Lung microvascular endothelial cell (primary cell): ENCODE measurements at places on chromosomes 7 and 10. TPM values are rescaled to one million over a fixed set of nuclear protein-coding genes. Genes with fewer than 3 reads are reported as not detected.
A peak's percentile ranks its signal among the peaks of the same experiment; 100 is the strongest.

- DNase-seq = no peak
Observed at GRCh38 chr7:133511252-133511651, 258.4 kb downstream of the EXOC4 start.

DNA sequence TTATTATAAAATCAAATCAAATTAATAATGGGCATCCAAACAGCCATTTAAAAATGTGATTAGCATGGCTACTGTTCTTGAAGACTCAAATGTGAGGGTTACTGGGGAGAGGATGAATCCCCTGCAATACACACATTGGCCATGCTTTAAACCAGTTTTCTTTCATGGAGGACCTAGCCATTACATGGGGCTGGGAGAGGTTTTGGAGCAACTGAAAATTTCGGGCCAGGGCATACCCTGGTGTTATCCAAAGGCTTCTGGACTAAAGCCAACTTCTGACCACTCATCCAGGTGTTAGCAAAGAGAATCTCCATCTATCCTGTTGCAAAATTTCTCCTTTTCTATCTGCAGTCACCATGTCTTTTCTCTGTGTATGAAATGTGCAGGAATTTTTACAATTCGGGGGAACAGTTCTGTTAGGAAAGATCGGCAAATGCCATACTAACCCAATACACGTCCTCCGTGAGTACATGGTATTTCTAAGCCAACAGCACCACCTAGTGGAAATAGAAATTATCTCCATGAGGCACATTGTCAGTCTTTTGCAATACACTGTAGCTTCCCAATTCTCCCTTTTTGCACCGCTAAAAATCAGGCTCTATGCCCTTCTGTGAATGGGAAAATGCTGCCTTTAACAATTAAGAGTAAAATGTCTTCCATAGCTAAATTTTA lies 47.0 kb upstream of the ZNF107 start:
- DNase-seq = peak; percentile 69

DNA sequence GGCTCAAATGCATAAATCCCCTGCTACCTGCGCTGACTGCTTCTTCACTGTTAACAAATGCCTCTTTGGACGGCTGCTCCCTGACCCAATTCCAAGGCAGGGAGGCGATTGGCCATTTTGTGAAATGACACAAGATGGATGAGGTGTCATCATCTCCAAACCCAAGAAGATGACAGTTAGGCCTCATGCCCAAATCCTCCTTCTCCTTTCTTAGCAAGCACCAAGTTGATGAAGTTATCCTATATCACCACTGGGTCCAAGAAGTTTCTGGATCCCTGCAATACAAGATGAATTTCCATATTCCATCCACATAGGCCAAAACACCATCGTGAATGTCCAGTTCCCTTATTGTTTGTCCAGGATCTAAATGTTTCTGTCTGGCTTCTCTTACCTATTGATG lies 98.5 kb upstream of the RAB11FIP2 start:
- DNase-seq = no peak

GRCh38 chr10:60934215-60935175 lies 9.5 kb downstream of the RHOBTB1 start:
- no peak for DNase-seq

DNA sequence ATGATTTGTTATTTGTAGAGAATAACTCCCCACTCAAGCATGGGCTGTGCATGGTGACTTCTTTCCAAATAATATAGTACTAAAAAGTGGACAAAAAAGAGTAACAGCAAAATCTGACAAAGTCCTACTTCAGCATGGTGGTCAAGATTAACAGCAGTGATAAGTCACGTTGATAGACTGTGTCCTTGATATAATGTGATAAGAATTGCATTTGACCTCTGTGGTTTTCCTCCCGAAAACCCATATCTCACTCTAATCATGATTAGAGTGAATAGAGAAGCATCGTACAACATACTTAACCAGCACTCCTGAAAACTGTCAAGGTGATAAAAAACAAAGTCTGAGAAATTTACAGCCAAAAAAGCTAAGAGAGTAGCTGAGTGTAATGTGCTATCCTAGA lies 42.4 kb downstream of the REEP3 start:
- no peak for DNase-seq

- no peak for DNase-seq
Observed at GRCh38 chr10:93565446-93565845, 1.0 kb upstream of the FFAR4 start.

GRCh38 chr7:25820432-25821040 lies 331.5 kb upstream of the NFE2L3 start:
- peak; percentile 9 for DNase-seq

DNA sequence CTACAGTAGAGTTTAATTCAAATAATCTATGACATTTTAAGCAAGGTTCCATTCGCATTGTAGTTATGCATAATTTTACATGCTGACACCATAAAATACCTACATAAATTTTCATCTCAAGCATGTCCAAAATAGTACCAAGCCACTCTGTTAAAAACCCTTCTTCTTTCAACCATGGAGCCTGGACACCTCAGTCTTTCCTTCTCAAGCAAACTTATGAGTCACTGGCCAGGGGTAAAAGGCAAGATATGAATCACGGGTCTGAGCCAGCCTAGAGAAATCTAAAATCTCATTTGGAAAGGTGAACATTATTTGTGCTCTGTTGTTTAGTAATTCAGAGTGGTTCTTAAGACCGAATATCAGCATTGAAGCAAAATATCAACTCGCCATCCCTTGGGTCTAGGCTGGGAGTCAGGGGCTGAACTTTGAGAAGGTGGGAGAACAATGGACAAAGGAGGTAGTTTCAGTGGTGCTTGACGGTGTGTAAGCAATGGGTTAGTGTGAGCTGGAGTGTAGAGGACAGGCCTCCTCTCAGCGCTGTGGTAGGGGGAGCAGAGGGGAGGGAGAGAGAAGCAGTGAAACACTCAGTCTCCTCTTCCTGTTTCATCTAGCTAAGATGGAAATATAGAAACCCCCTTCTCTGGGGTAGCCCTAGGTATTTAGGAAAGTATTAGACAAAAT lies 19.1 kb upstream of the GPAM start:
- DNase-seq = no peak

DNA sequence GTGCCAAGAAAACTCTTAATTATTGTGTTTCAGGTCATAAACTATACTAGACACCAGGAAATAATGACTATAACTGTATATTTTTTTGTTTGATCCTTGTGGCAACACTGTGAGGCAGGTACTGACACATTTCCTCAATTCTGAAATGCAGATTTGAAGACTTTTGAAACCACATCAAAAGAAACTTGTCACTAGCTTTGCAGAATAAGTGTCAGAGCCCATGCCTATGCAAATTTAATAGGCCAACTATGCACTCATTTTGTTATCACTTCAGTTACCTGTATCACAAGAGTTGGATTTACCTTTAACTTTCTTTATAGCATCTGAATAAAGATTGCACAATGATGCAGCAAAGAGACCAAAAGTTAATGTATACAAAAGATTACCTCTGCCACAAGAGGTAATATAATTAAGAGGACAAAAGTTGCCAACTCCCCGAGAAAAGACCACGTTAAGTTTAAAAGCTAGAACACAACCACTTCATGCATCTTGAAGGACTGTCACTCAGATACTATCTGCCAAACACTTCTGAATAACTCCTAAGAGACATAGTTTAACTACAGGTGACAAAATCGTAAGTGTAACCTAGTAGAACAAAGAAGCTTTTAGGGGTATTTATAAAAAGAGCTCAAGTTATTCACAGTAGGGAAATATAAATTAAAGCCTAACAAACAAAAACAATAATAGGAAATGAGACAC lies 80.5 kb downstream of the ELAPOR2 start:
- no peak for DNase-seq

GRCh38 chr7:100152937-100153666 lies 4.4 kb downstream of the LAMTOR4 start:
- DNase-seq = no peak

DNA sequence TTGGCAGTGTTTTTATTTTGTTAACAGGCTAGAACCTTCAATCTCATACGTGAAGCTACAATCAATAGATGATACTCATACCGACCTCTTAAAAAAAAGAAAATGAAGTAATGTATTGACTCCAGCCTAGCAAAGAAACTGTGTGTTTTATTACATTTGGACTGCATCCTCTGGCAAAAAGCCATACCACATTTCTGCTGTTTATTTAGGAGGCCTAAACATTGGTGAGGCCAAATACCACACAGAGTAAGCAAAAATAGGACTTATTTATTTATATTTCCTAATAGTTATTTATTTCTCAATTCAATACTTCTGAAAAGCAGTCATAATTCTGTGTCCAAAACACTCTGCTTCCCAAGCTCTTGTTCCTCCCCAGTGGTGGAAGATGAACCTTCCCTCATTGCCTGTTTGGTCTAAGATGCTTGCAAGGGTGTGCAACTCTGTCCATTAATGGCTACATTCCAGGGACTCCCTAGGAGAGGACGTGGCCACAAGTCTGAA lies 398.8 kb upstream of the KLF6 start:
- DNase-seq = no peak

DNA sequence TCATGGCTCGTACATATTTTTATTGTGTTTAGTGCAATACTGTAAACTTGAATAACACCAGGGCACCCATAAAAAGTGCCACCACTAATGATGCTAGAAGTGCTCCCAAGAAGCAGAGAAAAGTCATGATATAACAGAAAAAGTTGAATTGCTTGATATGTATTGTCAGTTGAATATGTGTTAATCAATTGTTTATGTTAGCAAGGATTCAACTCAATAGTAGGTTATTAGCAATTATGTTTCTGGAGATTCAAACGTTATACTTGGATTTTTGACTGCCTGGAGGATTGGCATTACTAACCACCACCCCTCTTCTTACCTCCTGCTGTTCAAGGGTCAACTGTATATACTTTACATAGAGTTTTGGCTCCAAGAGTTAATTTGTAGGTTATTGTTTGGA lies 168.3 kb downstream of the CPED1 start:
- DNase-seq = no peak

DNA sequence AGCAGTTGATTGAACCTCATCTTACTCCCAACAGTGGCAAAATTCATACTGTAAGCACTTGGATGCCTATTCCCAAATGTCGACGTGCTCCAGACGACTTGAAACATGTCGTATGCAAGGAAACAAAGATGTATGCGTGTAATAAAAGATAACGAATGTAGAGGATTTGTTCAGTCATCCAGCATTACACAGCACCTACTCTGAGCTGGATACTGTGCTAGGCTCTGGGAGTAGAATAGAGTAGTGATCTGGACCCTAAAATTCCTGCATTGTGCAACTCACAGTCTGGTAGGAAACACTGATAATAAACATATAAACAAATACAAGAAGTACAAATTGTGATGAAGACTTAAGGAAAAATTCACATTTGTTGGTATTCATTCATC lies 5.6 kb upstream of the TBX20 start:
- DNase-seq = no peak

GRCh38 chr7:140771826-140772225 lies 75.3 kb downstream of the NDUFB2 start:
- DNase-seq = no peak

DNA sequence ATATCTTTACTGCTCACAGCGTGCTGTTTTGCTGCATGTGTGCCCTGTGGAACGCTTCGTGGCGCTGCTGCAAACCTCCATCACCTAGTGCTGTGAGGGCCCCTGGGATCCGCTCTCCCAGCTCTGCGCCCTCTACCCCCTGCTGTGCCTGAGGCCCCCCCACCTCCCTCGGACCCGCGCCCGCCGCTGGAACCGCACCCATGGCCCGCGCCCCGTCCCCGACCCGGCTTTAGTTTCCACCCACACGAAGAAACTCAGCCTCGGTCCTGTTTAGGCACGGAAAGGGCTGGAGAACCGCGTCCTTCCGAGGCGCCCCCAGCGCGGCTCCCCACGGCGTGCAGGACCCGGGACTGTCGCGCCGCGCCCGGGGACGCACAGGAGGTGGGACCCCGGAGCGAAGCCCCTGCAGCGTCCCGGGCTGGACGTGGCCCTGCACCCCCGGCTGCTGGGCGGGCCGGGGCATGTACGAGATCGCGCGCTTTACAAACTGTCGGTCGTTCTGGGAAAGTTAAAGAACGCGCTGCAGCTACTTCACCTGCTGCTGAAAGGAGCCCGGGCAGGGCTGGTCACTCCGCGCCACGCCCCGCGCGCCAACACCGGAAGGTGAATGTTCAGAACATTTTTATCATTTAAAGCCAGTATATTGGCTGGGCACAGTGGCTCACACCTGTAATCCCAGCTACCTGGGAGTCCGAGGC lies 54.3 kb downstream of the BMS1 start:
- peak; percentile 52 for DNase-seq

GRCh38 chr7:26500749-26501352 lies 209.2 kb downstream of the SNX10 start:
- peak; percentile 70 for DNase-seq

Gene NCAPG2
- total RNA-seq = 5.6 and 9.6 TPM in 2 replicates

Gene NET1
- 14.3 and 19.4 TPM in 2 replicates for total RNA-seq

Gene MYL10
- total RNA-seq = not detected in 2 replicates

Gene MYH16
- 0.22 TPM in 1 of 2 replicates, not detected in the other for total RNA-seq

Gene SPDYE1
- not detected in 2 replicates for total RNA-seq
